Forelimb muscle (tissue), 1 donor: ENCODE measurements at places on chromosomes 3 and 15. TPM values are rescaled to one million over a fixed set of nuclear protein-coding genes. Genes with fewer than 3 reads are reported as not detected.

Gene CKMT1A
- not detected for polyA plus RNA-seq

Gene PEX11A
- polyA plus RNA-seq: 4.5 TPM

Gene AMT
- polyA plus RNA-seq: 14.4 TPM

Gene A4GNT
- not detected for polyA plus RNA-seq

Gene TNFSF10
- polyA plus RNA-seq: 9.4 TPM

Gene TRA2B
- polyA plus RNA-seq: 154 TPM

Gene C3orf22
- polyA plus RNA-seq: not detected

Gene LRRC34
- 3.5 TPM for polyA plus RNA-seq

Gene LARP6
- 11.4 TPM for polyA plus RNA-seq

Gene PLSCR2
- polyA plus RNA-seq: not detected

Gene SRGAP3
- 22.3 TPM for polyA plus RNA-seq

Gene CCDC39
- polyA plus RNA-seq: 2.7 TPM

Gene U2SURP
- 84.8 TPM for polyA plus RNA-seq

Gene EPHA3
- 13.8 TPM for polyA plus RNA-seq

Gene CORO2B
- polyA plus RNA-seq: 4.4 TPM

Gene CDV3
- 142 TPM for polyA plus RNA-seq

Gene TM4SF4
- not detected for polyA plus RNA-seq
